Right lung (tissue), 10 donors: ENCODE measurements at places on chromosomes 16 and 17. TPM values are rescaled to one million over a fixed set of nuclear protein-coding genes. Genes with fewer than 3 reads are reported as not detected.

GRCh38 chr17:62819511-62820221, 11.6 kb upstream of the MARCHF10 start:
- no peak for DNase-seq

DNA sequence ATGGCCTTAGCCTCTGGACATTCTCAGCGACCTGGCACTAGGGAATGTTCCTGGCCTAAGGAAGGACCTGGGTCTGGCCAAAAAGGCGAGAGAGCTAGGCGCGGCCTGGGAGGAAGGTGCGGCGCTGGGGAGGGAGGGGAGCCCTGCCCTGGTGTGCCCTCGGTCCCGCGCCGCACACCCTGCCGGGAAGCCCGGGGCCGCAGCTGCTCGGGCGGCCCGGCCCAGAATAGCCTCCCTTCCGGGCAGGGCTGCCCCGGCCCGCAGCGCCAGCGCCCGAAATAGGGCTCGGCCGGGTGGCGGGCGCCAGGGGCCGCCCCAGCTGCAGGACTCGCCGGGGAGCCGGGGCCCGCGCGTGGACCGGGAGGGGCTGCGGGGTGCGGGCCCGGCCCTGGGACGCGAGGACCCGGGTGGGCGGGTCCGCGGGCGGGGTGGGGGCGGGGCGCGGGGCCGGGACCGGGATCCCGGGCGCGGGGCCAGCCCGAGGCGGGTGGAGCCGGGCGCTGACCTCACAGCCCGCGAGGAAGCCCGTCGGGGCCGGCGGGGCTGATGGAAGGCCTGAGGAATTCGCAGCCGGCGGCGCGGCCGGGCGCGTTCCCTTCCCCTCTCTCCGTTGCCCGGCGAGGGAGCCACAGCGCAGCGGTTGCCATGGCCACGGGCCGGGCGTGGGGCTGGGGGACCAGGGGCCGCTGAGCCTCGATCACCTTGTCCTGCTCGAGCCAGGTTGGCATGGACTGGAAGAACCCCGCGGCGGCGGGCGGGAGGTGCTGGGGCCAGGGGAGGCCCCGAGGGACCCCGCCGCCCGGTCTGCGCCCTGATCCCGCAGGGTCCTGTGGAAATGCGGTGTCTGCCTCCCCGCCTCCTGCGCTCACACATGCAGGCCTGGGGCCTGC, 18.1 kb downstream of the SOCS3 start:
- DNase-seq, result peak; percentile 81

- DNase-seq, result no peak
Measured at GRCh38 chr16:50318796-50319578, 49.8 kb downstream of the BRD7 start.

DNA sequence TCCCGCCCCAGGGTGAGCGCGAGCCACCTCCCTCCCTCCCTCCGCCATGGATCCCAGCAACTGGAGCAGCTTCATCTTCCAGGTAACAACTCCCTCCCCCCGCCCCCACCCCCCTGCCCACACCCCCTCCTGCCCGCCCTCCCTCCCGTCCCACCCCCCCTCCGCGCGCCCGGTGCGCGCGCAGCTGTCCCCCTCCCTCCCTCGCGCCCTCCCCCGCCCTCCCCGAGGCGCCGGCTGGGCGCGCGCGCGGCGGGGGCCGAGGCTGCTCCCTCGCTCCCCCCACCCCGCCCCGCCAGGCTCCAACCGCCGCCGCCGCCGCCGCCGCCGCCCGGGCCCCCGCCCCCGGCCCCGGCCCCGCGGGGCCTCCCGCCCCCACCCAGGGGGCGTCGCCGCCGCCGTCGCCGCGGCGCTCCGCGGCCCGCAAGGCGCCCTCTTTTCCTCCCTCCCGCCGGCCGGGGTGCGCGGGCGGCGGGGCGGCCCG, at the start of gene MAZ:
TSS of gene MAZ (plus strand) at position 431 of the 481 bp plus-strand sequence. CDS start 173 bp downstream, outside the sequence.
- DNase-seq, result no peak

EVPLL gene
- polyA plus RNA-seq, result 0.94 TPM

DNA sequence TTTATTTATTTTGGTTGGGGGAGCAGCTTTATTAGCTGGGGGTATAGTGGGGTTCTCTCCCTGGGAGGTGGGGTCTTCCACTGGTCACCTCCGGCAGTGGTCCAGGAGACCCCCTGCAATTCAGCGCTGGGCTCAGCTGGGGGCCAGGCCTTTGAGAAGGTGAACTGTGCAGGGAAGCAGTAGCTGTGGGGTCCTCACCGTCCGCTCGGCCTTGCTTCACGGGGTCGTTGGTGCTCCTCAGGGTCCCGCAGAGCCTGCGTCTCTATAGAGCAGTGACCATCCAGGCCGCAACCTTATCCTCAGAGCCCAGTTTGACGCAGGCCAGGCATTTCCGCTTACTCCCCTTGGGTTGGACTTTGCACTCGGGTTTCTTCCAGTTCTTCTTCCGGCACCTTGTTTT, 1954.7 kb downstream of the TP53TG3F start:
- DNase-seq, result no peak

DNA sequence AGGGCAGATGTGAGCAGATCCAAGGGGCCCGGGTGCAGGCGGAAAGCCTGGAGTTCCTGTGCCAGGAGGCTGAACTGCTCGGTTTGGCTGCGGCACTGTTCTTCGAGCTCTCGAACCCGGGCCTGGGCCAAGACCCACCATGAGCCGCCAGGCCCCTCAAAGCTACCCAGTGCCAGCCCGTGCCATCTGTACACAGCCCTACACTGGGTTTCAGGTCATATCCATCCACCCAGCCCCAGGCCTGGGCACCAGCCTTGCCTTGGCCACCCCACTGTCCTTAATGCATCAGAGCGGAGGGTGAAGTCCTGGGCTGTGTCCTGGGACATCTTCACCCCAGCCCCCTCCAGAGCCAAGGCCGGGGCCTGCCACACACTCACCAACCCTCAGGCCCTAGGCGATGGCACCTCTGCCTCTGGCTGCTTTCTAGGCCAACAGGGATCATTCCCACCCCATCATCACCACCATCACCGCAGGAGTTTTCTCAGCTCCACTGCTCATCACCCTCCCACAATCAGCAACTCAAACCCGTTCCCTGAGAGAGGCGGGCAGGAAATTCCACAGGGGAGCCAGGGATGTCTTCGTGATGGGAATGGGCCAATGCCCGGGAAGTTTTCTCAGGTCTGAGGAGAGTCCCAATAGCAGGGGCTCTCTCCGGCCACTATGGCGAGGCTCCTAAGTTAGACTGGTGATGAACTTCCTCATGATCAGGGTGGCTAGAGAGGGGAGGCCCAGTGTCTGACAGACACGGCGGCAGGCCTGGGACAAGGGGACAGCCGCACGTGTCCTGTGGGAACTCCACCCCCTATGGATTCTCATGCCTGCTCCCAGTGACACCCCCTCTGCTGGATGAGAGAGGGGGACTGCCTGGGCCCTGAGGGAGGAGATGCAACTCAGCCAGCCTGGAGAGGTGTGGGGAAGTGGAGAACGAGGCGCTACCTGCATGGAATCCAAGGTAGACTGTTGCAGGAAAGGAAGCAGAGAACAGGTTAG, 9.1 kb downstream of the TSPOAP1 start:
- no peak for DNase-seq
